NCI-H69 (cell line): ENCODE measurements at places on chromosomes 6 and 20.

DNA sequence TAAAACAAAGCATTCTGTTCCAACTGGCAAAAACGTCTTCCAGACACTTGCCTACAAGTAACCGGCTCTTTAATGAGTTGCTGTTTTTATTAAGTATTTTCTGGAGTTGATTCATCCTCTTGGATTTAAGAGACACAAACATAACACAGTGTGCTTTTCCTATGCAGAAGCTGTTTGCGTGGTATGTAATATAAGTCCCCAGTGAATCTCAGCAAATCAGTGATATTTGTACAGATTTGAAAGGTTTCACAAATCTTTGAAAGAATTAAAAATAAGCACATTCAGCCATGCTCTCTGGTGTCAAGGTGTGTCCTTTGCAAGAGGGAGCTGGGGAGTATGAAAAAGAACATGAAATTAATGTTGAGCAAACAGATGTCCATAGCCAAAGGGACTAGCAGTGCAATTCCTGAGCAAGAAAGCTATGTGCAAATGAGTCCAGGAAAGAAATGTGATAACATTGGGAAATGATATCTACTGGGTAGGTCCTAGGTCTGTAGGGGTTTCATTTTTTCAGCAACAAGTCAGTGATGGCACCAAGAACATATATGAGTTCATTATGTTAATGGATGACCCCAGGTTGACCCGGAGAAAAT is 170.1 kb upstream of the PHACTR1 start:
- no peak for DNase-seq

DNA sequence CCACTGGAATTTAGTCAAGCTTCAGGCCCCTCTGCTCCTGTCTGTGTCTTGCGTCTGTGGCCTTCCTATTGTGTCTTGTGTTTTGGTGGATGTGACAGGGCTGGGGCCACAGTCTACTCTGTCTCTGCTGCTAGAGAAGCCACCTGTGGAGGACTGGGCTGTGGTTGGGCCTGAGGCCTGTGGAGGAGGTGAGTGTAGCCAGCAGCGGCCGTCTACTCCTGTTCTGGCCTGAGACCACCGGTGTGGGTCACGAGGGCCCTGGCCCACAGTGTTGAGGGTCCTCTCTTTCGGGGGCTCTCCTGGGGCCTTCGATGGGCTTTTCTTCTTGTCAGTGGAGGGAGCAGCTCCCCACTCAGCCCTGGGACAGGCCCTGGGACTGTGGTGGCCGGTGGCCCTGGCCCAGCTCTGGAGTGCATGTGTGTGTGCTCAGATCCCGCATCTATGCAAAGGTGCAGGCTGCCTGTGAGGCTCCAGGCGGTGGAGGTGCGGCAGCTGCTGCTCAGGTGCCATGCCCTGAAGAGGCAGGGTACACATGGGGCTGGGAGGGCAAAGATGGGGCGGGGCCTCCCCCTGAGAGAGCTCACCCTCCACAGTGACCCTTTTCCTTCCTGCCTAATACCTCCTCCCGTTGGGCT is 20.8 kb downstream of the SDCBP2 start:
- no peak for DNase-seq

GRCh38 chr6:45637611-45638257 is 260.0 kb upstream of the SUPT3H start:
- DNase-seq: no peak

DNA sequence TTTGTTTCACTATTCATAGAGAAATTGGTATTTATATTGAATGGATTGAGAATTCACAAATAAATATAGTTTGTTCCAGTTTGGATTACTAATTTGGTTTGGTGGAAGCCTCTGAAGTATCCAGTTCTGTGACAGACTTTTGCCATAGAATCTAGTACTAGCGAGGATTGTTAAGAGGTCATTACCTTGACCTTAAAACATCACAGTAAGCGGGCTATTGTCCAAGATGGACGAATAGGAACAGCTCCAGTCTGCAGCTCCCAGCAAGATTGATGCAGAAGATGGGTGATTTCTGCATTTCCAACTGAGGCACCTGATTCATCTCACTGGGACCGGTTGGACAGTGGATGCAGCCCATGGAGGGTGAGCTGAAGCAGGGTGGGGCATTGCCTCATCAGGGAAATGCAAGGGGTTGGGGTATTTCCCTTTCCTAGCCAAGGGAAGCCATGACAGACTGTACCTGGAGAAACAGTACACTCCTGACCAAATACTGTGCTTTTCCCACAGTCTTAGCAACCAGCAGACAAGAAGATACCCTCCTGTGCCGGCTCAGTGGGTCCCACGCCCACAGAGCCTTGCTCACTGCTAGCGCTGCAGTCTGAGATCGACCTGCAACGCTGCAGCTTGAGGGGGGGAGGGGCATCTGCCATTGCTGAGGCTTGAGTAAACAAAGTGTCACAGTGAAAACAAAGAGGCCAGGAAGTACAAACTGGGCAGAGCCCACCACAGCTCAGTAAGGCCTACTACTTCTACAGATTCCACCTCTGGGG is 66.4 kb upstream of the NEDD9 start:
- peak; percentile 28 for DNase-seq

- no peak for DNase-seq
Observed at GRCh38 chr6:135226537-135226936, 45.4 kb downstream of the MYB start.

- DNase-seq: peak; percentile 55
Observed at GRCh38 chr6:132527791-132528190, 10.3 kb upstream of the TAAR9 start.

GRCh38 chr6:163956571-163957407 is 542.3 kb downstream of the QKI start:
- DNase-seq: peak; percentile 89

GRCh38 chr20:43821795-43822194 is 92.9 kb upstream of the TOX2 start:
- DNase-seq: no peak

GRCh38 chr20:4011226-4011975 is 4.0 kb downstream of the RNF24 start:
- DNase-seq: no peak

GRCh38 chr6:49328051-49328744 is 134.9 kb downstream of the MMUT start:
- peak; percentile 49 for DNase-seq

- no peak for DNase-seq
Observed at GRCh38 chr6:131068165-131068564, 5.1 kb upstream of the EPB41L2 start.

DNA sequence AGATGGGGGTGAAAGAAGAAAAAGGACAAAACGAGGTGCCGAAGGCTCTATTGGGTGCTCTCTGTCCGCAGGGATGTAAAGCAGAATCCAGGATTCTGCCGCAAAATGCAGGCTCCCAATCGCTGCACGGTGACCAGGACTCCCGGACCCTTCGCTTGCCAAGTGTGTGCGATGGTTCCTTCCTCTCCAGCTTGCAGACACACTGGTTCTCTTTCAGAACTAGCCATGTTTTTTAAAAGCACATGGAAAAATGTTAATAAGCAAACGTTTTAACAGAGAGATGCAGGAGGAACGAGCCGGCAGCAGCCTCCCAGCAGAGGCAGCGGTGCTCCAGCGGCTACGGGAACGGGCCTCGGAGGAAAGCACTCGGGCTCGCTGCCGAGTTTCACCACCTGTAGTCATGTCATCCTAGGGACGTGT is 59.6 kb downstream of the ZNF831 start:
- DNase-seq: peak; percentile 62

DNA sequence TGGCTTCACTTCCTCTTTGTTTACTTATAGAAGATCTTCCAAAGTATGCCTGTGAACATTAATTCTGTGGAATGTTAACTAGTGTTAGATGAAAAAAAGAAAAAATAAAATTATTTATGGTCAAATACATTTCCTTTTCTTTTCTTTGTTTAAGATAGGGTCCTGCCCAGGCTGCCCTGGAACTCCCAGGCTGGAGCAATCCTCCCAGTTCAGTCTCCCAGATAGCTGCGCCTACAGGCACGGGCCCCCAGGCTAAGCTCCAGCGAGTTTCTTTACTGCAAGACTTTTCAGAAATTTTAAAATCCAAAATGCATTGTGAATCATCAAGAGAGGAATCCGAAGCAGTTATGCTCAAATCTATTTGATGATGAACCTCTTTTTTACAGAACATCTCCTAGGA is 39.3 kb upstream of the IL20RA start:
- DNase-seq: no peak

GRCh38 chr20:59645271-59645670 is 40.9 kb downstream of the PHACTR3 start:
- DNase-seq: no peak

- DNase-seq: no peak
Observed at GRCh38 chr6:139539852-139540251, 165.4 kb upstream of the CITED2 start.

DNA sequence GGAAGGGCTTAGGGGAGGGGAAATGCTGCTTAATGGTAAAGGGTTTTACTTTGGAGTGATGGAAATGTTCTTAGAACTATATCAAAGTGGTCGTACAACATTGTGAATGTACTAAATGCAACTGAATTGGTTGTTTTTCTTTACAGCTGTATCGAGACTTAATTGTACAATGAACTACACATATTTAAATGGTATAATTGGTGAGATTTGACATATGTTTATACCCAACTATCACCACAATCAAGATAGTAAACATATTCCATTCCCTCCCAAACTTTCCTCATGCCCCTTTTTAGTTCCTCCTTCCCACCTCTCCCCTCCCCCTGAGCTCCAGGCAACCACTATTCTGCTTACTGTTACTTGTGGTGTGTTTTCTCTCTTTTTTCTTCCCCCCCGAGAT is 44.0 kb downstream of the SCAND1 start:
- no peak for DNase-seq

DNA sequence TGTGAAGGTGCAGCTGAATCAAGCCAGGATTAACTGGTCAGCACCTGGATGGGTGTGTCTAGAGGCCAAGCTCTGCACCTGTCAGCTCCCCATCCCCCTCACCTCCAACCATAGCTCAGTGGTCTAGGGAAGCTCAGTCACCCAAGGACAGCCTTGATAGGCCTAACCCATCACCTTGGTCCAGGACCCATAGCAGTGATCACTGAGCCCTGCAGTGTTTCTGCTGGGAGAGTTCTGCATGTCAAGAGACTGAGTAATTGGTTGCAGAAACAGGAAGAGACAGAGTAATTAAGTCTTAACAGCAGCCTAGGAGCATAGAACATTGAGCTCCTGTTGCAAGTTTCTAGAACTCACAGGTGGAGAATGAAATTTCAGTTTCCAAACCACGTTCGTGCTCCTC is 18.7 kb upstream of the RALGAPB start:
- DNase-seq: no peak

- no peak for DNase-seq
Observed at GRCh38 chr6:70823651-70824050, 133.2 kb downstream of the B3GAT2 start.

DNA sequence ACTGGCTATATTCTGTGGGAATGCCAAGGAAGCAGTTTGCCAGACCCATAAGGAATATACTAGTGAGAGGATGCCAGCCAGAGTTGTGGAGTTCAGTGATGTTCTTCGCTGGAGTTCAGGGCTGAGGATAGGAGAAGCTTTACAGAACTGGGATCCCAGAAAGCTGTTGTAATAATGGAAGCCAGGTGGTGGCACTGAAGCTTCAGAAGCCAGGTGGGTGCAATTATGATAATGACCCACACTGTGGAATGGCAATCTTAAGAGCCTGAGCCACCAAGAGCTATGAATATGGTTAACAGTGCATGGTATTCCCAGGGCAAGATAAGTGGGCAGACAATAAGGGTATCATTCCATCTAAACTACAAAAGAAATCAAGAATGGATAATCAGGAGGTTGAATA is 25.1 kb upstream of the ENPP1 start:
- peak; percentile 43 for DNase-seq

DNA sequence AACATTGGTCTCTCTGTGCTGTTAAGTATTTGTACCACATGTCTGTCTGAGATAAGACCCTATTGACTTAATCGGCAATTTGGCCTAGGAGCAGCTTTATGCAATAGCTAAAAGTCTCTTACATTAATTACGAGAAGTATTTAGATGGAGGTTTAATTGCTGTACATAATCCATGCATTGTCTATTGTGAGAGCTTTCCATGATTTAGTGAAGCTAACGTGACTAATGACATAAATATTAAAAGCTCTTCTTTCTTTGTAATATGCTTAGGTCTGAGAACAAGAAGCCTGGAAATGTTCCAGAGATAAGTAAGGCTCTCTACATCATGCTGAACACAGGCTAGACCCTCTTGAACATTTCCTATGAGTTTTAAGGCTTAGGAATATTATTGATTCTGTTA is 32.7 kb upstream of the FAM83B start:
- DNase-seq: peak; percentile 33

DNA sequence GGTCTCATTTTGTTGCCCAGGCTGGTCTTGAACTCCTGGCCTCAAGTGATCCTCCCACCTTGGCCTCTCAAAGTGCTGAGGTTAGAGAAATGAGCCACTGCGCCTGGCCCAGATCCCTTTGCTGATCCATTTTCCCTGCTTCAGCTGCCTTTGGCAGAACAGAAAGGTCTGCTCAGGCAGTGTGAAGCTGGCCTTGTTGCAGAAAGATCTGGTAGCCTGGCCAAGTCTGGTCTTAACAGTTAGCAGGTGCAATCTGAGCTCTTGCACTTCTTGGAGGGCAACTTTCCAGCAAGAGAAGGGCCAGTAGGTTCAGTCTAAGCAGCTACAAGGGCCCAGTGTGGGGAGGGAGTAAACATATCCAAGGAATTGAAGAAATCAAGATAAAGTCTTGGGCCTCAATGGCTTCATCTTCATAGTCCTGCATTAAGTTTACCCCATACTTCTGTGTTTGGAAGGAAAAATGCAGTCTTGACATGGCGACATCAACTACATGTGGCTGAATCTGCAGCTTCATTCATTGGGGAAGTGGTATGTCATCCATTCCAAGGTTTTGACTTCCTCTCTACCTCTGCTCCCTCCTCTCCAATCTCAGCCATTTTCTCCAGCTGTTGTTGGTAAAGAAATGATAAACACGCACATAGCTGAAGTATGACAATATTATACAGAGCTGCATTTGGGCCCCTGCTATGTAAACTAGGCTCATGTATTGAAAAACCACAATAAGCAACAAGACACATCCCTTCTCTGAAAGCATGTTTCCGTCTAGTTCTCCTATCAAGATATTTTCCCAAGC is 39.0 kb upstream of the NEDD9 start:
- no peak for DNase-seq
